ENCODE measurements at places on chromosomes 2 and 18.

- DNase-seq, result no peak
These were observed 7.9 kb downstream of the TUBB6 start for GRCh38 chr18:12315911-12316310.

DNA sequence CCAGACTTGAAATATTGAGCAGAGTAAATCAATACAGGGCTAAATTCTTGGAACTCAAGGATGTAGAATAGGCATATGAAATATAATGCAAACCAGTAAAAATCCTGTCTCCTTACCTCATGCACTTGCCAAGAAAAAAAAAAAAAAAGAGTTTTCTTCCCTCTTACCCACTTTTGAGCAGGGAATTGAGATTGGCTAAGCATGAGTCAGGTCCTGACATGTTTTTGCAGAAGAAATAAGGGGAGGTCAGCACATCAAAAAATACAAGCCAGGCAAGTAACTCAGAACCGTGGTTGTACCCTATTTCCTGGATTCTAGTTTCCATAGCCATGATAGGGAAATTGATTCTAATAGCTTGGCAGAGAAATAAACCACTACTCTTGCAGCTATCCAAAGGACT, 1526.7 kb downstream of the LRP1B start:
- DNase-seq, result no peak

- DNase-seq, result no peak
These were observed 1.0 kb upstream of the FAM178B start for GRCh38 chr2:96987301-96987909.

GRCh38 chr2:180670302-180671003, 310.0 kb upstream of the UBE2E3 start:
- no peak for DNase-seq

DNA sequence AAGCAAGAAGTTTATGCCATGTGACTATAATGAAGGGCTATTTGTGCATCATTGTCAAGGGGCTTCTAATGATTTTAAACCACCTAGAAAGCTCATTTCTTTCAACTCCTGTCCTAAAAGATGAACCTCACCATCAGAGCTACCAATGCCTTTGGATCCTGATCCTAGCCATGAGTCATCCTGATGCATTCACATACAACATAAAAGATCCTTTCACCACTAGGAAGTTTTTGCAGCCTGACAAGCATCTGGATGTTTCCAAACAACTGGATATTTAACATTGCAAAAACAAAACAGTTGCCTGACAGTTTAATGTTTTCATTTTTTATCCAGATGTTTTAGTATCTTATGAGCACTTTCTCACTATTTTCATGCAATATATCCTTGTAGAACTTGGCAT, 425.3 kb downstream of the MBD2 start:
- no peak for DNase-seq

DNA sequence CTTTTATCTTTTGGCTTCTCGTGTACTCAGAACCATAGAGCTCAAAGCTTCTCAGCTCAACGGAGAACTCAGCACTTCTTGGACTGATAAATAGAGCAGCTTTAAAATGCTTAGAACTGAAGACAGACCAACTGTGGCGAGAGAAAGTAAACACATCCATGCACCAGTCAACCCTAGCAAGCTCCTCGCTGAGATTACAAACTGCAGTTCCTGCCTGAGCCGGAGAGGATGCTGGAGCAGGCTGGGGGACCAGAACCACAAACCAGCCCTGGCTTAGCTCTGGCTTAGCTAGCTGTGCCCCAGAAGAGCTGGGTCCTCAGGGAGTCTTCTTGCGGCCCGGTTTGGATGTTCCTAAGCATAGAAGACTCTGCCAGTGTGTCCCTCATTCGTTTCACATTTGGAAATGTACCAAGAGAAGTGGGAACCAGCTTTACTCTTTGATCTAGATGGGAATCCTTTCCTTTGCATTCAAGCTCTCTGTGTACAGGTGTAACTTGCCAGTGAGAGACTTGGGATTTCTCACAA, 5.6 kb downstream of the PAX8 start:
- peak; percentile 22 for DNase-seq

DNA sequence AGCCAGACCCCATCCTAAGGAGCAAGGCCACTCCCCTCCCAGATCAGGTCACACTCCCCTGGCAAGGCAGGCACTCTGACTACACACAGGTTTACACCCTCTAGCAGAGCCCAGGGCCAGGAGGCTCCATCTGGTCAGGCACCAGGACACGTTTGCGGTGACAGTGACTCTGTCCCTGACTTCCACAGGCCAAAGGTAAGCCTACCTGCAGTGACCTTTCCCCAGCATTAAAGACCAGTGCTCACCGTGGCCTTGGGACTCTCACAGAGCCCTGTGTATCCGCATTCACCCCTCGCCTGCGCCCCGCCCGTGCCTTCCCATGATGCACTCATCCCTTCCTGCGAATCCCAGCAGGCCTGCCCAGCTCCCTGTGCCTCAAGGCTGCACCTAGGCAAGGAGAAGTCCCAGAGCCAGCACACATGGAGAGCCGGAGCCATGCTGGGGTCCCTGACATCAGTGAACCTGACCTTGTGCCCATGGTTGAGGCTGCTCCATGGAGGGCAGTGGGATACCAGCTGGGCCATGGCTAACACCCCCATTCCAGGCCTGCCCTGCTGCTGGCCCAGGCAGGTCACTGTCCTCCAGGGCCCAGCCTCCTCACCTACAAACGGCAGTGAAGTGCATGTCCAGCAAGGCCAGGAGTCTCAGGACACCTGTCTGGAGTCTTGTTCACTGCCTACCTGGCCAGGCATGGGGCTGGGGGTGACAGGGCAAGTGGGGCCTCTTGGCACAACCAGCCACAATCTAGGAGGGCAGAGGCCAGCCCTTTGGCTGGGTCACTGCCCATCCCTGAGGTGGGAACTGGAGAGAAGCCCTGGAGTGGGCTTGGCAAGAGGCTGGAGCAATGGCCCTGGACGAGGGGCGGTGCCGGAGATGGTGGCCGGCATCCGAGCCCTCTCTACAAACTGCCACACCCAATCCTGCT, 3.0 kb downstream of the NEURL3 start:
- DNase-seq, result no peak

- DNase-seq, result no peak
These were observed 100.7 kb upstream of the ID2 start for GRCh38 chr2:8581234-8581561.

DNA sequence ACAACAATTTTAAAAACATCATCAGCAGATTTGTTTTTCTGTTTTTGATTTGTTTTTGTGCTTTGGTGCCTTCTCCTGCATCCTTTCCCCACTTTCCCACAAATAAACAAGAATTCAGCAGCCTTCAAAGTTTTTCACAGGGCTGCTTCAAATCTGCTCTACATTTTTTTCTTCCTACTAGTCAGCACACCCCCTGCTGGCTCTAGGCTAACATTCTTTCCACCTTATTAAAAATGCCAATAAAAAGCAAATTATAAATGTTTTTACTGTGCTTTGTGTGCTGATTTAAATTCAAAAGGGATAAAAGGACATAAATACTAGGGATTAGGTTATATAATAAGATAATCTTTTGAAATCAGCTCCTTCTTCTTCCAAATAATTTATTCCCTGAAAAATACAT, 6.2 kb upstream of the CNTNAP5 start:
- DNase-seq, result no peak

GRCh38 chr18:40915724-40916123, 1039.3 kb upstream of the PIK3C3 start:
- no peak for DNase-seq

DNA sequence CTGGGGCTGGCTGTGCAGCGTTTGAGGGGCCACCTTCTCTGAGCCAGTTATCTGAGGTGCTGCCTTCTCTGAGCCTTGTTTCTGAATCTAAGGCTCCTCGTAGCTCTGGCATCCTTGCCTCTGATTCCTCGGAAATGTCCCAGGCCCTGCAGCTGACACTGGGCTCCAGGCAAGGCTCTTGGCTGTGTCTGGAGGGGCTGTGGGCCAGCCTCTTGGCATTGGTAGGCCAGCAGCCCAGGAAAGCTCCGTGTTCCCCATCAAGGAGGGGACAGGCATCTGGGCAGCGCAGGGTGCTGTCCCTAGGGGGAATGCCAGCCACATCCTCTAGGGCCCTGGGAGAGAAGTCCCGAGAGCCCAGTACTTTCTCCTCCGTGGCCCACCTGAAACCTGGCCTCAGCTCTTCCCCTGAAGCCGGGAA, 40.7 kb upstream of the TAF1B start:
- no peak for DNase-seq

DNA sequence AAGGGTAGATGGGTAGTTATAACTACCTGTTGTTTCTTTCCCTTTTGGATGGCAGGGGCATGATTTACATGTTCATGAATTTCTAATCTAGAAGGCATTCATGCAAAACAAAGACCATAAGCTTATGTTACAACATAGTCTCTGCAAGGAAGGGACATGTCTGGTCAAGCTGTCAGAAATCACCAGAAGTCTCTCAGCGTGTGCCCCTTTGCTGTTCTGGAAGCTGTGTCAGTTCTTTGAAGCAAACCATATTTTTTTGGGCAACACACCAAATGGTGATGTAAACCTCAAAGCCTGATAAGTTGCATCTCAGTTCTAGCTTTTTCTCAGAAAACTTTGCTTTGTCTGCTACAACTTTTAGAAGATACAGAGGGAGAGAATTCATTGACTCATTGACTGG, 173.5 kb upstream of the CTAGE1 start:
- DNase-seq, result no peak
